GM20000 (cell line): ENCODE measurements at places on chromosomes 5 and 9.
A peak's percentile ranks its signal among the peaks of the same experiment; 100 is the strongest.

DNA sequence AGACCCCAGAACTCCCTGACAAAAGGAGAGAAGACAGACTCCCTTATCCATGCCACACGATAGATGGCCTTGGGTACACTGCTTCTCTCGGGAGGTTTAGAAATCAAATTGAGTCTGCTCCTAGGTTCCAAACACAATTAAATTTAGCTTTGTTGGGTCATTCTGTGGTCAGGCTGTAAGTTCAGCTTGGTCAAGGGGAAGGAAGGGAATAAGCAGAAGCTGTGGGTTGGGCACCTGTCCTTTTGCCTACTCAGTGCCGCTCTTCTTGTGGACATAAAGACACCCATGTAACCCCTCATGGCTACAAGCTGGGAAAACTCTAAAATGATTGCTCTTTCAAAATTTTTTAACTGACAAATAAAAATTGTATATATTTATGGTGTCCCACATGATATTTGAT, 19.1 kb upstream of the AK3 start:
- DNase-seq: no peak

GRCh38 chr9:91807643-91808246, 142.3 kb downstream of the ROR2 start:
- DNase-seq: no peak

DNA sequence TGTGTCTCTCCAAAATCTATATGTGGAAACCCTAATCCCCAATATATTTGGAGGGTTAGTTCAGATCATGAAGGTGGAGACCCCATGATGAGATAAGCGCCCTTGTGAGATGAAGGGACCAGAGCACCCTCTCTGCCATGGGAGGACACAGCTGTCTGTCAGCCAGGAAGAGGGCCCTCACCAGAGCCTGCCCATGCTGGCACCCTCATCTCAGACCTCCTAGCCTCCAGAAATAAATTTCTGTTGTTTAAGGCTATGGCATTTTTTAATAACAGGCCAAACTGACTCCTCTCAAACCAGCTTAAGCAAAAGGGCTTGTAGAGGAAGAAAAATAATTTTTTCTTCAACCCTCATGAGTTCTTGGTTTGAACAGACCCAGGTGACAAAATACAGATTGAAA, 79.2 kb upstream of the MAMDC2 start:
- no peak for DNase-seq

DNA sequence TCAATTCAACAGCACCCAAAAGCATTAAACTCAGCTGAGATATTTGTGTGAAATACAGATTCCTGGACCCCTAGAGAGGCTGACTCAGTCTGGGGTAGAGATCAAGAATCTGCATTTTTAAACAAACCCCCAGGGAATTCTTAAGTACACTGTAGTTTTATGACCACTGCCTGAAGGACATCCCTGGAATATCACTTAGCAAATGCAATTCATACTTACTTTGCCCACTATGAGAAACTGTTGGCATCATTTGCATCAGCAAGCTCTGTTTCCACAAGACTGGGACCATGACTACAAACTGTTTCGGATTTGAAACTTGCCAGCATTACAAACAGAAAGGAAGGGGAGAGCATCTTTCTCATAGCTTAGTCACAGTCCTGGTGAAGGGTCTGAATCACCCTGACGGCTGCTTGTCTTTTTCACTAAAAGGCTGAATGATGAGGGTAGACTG, 63.7 kb downstream of the MLLT3 start:
- no peak for DNase-seq

- no peak for DNase-seq
Observed at GRCh38 chr9:86355814-86356213, 1.6 kb upstream of the TUT7 start.

GRCh38 chr9:129021091-129021490, 7.0 kb downstream of the SH3GLB2 start:
- DNase-seq: peak; percentile 75

DNA sequence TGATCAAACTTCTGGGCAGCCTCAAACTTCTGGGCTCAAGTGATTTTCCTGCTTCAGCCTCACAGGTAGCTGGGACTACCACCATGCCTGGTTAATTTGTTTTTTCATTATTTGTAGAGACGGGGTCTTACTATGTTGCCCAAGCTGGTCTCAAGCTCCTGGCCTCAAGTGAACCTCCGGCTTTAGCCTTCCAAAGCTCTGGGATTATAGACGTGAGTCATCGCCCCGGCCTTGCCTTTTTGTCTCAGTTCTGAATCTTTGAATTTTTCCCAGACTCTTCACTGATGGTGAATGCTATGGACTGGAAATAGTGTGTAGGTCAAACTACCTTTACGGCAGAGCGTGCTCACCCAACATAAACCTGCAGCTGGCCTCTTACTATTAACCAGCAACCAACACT, 32.3 kb upstream of the EGFLAM start:
- DNase-seq: no peak

DNA sequence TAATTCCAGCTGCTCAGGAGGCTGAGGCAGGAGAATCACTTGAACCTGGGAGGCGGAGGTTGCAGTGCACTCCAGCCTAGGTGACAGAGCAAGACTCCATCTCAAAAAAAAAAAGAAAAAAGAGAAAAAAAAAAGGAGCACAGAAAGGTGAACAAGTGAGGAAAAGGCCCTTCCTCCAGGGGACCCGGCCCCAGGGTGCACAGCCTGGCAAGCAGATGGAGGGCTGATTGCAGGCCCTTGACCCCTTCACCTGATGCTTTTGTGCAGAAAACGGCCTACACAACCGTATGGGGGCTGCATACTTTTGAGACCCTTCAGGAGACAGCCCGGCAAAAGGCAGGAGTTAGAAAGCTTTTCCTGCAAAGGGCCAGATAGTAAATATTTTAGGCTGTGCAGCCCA, 33.9 kb downstream of the HRH2 start:
- no peak for DNase-seq

DNA sequence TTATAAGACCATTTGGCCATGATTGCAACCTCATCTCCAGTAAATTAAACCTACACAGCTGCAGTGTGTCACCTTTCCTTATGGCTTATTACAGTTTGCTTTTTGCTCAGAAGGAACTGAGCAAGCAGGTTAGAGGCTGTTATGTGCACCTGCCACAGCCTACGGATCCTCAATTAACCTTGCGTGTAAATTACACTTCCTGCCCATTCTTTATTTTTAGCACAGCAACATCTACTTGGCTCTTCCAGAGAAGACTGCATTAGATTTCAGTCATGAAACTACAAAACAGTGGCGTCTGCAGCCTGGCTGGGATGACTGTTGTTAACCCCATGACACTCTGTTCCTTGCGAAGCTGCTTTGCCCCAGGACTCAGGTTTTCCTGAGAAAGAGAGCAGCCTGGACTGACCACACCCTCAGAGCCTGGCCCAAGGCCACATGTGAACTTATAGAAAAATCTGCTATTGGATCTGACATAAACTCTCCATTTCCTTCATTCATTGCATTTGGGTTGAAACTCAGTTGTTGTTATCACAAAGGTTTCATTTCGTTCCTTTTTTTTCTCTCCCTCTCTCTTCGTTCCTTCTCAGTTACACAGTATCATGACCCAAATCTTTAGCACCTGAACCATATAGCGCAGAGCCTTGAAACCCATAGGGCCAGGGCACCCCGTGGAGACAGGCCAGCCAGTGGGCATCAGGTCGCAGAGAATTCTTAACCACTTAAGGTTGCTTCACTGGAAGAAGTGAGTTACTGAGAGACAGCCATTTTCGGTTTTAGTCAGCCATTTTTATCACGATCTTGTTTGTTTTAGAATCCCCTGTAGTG, 138.6 kb downstream of the PALM2AKAP2 start:
- peak; percentile 45 for DNase-seq

DNA sequence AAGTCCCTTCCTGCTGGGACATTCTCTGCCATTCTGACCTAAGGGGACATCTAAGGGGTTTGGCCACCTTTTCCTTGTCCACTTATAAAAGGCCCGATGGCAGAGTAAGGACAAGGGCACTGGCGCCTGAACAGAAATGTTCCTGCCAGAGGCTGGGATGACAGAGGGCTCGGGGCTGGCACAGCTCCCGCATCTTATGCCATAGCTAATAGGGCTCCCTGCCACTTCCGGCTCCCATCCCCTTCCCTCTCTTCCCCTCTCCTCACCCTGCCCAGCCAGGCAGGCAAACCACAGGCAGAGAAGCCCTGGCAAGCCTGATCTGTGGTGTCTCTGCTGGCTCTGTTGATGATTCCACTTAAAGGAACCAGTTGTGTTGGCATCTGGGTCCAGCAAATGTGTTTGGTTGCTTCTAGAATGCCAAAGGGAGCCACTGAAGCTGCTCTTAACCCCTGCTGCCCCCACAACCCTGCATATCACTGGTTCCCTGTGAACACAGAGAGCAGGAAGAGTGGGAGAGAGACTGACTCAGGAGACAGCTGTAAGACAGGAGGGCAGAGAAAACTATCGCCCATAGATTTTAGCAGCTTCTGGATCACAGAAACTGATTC, 18.4 kb upstream of the ADRA1B start:
- no peak for DNase-seq

GRCh38 chr5:172114875-172115422, 73.1 kb downstream of the STK10 start:
- DNase-seq: peak; percentile 84

GRCh38 chr5:150538007-150538917, 30.3 kb downstream of the NDST1 start:
- DNase-seq: no peak

GRCh38 chr5:83714810-83715209, 5.8 kb downstream of the HAPLN1 start:
- no peak for DNase-seq

GRCh38 chr9:114430457-114430856, 42.7 kb upstream of the AKNA start:
- no peak for DNase-seq

DNA sequence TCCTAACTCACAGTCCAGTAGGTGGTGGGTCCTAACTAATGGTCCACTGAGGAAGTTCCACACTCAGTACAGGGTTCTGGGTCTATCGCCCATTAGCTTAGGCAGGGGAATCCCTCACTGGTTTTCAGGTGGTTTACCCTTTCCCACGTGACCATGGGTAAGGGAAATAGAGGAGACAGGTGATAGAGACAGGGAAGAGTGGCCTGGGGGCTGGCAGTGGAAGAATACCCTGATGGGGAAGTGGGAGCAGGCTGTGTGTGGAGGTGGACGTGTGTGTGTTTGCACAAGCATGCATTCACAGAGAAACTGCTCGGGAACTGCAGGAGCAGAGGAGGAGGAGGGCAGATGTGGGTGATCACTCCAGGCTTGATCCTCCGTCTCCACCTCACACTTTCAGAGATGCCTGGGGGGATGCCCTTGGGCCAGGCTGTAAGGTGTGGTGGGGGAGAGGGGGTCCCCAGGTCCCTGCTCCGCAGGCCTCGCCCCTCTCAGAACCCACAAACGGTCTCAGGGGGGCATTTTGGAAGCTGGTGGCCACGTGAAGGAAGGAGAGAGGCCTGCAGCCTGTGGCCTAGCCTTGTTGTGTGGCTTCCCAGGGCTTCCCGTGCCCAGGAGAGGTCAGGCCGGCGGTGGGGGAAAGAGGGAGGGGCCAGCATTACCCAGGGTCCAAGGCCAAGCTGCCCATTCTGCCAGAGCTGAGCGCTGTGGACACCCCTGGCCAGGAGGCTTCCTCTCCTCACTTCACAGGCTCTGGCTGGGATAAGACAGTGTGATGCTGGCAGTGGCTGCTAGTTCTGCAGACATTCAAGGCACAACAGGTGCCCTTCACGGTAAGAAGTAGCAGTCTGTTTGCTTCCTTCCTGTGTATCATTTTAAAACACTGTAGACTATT, 80.0 kb downstream of the OTULIN start:
- DNase-seq: no peak

DNA sequence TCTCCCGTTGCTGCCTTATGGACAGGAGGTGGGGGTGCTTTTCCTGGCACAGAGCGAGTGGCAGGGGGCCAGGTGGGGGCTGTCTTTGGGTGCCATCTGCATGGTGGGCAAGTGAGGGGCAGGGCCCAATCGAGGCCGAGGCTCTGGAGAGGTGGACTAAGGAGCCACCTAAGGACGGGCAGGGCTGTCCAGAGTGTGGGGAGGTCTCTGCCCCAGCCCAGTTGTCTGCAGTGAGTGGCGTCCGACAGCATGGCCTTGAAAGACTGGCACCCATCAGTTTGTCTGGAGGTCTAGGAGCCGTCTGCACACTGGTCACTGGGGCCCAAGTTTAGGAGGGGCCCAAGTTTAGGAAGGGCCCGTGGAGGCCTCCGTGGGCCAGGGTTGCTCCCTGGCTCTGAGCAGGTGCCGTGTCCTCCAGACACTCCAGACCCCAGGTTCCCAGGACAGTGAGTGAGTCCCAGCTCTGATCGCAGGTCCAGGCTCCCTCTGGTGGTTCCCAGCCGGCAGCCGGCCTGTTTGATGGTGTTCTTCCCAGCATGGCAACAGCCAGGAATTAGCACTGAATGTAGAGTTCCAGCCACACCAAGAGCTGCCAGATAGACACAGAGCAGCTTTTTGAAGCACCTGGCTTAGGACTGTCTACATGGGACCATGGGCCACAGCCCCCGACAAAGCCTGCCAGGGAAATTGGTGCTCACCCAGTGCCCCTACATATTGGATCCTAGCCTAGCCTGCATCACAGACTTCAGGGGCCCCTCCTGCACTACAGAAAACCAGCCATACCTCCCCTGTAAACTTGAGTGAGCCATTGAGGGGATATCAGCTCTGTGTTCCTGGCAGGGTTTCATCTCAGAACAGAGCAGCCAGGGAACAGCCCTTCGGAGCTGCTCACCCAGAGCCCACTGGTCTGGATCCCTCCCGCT, 120.9 kb downstream of the WNK2 start:
- peak; percentile 69 for DNase-seq

DNA sequence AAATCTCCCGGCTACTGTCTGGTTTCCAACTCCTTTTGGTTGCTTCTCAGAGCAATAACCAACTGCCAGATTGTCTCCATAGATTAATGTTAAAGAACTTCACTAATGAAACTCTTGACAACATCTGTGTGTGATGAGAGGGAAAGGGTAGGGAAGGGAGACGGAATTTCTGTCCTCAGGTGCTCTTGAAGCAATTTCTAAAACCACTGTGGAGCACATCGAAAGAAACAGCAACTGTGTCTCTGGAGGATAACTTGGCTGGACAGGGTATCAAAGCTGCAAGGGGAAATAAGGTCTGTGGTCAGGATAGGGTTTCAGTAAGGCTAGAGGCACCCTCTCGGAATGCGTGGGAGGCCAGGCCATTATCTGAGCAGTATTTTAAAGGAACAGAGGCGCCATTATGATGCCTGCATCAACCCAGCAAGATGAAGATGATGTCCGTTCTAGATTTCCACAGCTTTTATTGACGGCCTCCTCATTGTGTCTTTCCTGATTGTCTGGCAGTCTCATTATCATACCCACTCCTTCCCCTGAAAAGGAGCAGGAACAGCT, 76.6 kb downstream of the RORB start:
- DNase-seq: no peak

- no peak for DNase-seq
Observed at GRCh38 chr5:67728326-67728890, 487.1 kb upstream of the PIK3R1 start.

- no peak for DNase-seq
Observed at GRCh38 chr9:16039218-16039987, 486.6 kb downstream of the CCDC171 start.
